D721Med (cell line): ENCODE measurements at places on chromosomes 5 and 9.

DNA sequence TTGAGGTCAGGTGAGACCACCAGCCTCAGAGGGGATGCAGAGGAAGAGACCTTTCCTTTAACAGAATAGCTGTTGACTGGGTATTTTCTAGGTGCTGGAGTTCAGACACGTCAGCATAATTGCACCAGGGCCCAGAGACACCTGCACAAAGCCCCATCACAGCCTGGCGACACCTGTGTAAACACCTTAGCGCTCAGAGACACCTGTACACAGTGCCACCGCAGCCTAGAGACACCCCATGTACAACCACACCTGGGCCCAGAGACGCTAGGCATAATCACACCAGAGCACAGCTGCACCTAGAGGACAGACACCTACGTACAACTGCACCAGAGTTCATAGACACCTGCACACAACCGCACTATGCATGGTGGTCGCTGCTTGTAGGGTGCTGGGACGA lies 1.0 kb downstream of the TRIP13 start:
- DNase-seq, result no peak

GRCh38 chr5:39898731-39899130 lies 474.0 kb upstream of the DAB2 start:
- DNase-seq, result no peak

DNA sequence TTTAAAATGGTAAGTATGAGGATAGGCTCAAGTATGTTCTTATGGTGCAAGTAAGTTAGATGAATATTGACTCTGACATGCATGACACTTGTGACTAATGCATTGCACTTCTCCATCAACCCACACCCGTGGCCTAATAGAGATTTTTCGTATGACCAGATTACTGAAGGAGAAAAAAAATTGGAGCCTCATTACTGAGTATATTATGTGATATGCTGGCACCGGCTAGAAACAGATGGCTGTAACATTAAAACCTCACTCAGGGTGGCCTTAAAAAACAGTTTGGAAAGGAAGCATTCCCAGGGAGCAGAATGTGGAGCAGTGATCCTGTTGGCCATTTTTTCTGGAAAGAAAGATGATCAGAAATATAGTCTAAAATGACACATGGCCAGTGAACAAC lies 766.4 kb downstream of the PRELID2 start:
- DNase-seq, result no peak

GRCh38 chr5:137782984-137783536 lies 28.9 kb upstream of the HNRNPA0 start:
- DNase-seq, result no peak

DNA sequence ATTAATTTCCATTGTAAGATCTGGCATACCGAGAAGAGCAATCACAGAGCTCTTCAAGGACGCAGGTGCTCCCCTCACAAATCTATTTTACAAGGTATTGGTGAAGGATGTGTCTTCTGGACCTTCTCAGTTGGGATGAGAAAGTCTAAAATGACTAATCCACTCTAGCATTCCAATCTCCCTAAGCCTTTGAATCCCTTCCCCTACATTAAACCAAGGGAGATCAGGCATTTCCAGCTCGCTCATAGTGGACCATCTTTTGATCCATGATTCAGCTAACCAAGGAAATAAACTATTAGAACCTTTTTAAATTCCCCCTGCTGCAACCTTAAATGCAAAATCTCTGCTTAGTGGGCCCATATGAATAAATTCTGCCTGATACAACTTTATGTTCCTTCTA lies 95.9 kb upstream of the FBN2 start:
- DNase-seq, result no peak

DNA sequence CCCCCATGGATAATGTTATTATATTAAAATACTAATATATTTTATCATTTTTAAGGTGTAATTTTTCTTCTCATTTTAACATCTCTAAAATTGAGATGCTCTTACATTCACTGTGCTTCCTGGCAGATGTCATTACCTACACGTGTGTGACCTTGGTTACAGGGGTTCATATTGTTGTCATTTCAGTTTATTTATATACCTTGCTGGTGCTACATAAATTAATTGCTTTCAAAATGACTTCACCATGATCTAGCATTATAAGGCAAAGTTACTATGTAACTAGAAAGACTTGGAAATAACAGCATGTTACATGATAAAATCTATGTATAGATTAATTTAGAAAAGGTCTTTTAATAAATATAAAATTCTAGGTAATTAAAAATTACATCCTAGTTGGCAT lies 60.9 kb downstream of the ARHGEF28 start:
- no peak for DNase-seq

GRCh38 chr5:29296548-29296947 lies 1896.9 kb upstream of the CDH6 start:
- DNase-seq, result no peak

GRCh38 chr9:131733541-131734061 lies 6.3 kb downstream of the RAPGEF1 start:
- no peak for DNase-seq

GRCh38 chr5:56608217-56608925 lies 207.0 kb upstream of the MAP3K1 start:
- DNase-seq, result no peak
